ENCODE measurements at places on chromosomes 1 and 21.

GRCh38 chr1:184911103-184911745, 63.1 kb downstream of the NIBAN1 start:
- no peak for DNase-seq

DNA sequence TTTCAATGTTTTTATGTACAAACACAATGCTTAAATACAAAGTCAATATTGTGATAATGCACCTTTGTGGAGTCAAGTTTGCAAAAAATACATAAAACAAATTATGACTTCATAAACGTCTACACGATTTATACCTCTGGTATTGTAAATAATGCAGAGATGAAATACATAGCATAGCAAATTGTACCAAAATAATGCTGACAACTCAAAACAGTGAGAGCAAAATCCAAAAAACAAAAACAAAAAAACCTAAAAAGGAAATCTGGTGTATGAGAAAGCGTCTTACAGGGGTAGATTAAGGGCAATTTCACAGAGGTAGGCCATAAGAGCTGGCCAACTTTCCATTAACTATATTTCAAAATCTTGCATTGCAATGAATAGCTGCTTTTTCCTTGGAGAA, 161.5 kb upstream of the LRRC7 start:
- no peak for DNase-seq

DNA sequence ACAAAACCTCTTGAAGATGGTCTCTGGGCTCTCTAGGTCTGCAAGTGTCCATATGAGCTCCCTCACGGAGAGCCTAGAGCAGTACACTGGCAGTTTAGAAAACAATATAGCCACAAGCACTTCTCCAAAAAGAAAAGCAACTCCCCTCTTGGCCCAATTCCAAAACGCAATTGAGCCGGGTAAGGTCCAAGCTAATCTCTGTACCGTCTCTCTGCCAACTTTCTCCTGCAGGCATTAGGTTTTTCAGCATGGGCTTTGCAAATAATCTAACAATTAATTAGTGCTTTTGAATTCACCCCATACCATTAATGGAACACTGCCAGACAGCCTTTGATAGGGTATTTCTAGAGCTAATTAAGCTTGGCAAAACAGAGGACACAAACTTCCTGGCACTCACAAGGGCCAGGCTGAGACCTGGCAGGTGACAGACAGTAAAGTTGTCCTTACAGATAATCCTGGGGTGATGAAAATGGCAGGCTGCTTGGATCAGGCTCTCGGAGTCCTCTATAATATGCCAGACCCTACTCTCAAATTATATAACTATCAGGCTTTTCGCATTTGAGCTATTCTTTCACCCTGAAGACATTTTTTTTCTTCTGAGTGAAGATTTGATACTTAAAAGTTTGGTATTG, 39.8 kb downstream of the TGFBR3 start:
- DNase-seq = peak; percentile 59

GRCh38 chr1:178727014-178727895, 2.2 kb downstream of the RALGPS2 start:
- no peak for DNase-seq

- peak; percentile 9 for DNase-seq
Observed at GRCh38 chr21:36927719-36928117, 38.8 kb downstream of the HLCS start.

- no peak for DNase-seq
Observed at GRCh38 chr21:42388740-42389448, 7.0 kb downstream of the TMPRSS3 start.

- DNase-seq = no peak
Observed at GRCh38 chr1:156515956-156516355, 15.4 kb upstream of the MEF2D start.

DNA sequence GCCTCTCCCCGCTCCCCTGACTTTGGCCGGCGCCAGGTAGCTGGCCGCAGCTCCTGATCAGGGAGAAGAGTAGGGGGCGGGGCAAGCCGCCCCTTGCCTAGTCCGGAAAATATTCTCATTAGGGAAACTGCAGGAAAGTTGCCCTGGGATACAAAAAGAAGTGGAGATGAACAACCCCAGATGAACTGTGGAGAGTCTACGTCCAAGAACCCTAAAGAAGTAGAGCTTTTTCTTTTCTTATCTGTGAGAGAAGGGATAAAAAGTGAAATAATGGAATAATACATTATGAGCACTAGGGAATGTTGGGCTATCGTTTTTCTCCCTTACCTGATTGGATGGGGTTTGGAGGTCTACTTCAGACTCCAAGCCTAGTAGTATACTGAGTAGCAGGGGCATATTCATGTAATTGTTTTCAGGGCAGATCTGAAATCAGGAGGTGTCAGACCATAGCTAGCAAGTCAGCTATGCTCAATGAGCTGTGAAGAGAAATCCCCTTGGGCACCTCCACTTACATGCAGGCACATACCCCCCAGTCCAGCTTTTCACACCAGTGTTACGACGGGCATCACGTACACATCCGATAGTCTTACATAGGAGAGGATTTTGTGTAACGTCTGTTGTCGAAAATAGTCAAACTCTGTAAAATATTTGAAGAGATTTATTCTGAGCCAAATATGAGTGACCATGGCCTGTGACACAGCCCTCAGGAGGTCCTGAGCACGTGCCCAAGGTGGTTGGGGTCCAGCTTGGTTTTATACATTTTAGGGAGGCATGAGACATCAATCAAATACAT, 1.7 kb upstream of the DUSP10 start:
- no peak for DNase-seq

GRCh38 chr1:197367627-197368026, 99.6 kb downstream of the CRB1 start:
- DNase-seq = no peak

DNA sequence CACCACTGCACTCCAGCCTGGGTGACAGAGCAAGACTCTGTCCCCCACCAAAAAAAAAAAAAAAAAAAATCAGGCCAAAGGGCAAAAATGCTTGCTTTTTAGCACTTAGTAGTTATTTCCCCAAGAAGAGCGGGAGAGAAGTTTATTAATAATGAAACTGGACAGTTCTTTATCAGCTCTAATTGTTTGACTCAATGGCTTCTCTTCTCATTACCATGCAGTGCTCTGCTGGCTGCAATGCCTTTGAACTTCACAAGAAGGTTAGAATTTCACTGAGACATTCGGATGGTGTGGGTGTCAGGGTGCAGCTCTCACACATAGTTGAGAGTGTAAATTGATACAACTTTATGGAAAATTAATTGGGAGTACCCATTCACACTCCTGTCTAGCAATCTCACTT, 63.7 kb downstream of the EDARADD start:
- DNase-seq = no peak

DNA sequence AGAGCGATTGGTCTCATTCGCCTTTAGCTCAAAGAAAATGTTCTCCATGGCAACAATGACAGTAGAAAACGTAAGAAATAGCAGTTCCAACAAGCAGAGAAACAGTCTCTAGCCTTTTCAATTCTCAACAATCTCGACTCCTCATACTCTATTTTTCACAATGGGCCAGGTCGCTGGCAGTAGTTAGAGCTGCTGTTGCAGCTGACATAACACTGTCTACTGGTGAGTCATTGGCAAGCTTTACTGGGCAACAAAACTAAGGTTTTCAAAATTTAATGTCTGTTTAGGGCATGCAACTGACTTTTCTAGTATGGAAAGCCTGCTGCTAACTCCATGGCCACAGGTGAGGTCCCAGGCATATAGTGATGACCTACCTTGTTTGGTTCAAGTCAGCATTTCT, 221.1 kb upstream of the KAZN start:
- no peak for DNase-seq

GRCh38 chr1:153478047-153478691, 17.7 kb upstream of the S100A7 start:
- DNase-seq = no peak

DNA sequence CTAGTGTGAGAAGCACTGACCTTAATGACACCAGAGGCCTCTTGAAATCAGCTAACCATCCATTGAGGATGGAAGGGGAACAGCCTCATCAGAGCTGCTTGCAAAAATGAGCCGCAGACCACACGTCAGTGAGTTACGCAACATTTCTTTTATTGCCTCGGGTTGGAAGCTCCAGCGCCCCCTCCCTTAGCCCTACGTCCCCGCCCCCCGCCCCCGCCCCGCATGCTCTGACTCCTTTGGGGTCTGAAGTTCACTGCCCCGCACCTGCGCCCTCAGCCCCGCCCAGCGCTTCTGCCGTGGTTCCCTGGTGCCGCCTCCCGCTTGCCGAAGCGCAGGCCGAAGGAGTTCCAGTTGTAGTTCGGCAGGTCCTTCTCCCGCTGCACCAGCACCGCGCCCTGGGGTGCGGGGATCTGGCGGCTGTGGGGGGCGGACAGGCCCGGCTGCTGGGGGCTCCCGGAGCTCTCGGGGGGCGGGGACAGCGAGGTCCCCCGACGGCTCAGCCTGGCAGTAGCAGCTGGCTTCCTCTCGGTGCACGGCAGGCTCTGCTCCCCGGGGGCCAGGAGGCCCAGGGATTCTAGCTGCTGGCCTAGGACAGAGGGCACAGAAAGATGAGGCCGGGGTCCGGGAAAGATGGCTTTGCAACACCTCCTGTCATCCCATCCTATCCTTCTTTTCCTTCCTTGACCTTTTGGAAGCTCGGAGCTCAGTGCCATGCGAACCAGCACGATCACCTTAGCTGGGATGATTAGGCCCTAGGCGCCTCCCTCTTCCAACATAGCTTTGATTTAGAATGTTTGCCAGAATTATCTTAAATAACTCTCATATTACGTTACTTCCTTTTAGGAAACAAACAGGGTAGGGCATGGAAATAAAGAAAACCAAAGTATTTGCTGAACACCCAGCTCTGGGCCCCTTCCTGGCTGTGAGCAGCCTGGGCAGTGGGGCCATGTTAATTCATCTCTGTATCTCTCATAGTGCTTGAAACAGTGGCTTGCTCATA, 5.8 kb downstream of the KISS1 start:
- no peak for DNase-seq

GRCh38 chr1:65395887-65396612, 24.4 kb upstream of the LEPR start:
- no peak for DNase-seq

- peak; percentile 34 for DNase-seq
Observed at GRCh38 chr1:97806996-97807520, 113.8 kb downstream of the DPYD start.

GRCh38 chr1:63466759-63467158, 56.3 kb downstream of the ITGB3BP start:
- no peak for DNase-seq

DNA sequence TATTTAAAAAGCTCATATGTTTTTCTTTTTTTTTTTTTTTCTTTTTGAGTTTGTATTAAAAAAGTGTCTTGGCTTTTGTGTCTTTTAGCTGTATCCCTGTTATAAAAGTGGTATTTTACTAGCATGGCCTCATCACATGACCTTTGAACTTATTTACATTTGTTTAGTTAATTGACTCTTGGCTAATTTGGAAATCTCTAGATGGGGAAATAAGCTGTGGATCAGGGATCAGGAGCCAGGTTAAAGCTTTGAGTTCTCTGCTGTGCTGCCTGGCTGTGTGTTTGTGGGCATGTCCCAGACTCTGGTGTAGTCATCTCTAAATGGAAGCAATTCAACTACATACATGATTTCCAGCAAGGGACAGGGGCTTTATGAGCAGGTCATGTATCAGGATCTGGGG, 56.5 kb downstream of the HHAT start:
- DNase-seq = no peak
